Thymus (tissue), 14 donors: ENCODE measurements at places on chromosomes 12 and 14. TPM values are rescaled to one million over a fixed set of nuclear protein-coding genes. Genes with fewer than 3 reads are reported as not detected.
A peak's percentile ranks its signal among the peaks of the same experiment; 100 is the strongest.

NOC4L gene
- 9.3 TPM for total RNA-seq

DNA sequence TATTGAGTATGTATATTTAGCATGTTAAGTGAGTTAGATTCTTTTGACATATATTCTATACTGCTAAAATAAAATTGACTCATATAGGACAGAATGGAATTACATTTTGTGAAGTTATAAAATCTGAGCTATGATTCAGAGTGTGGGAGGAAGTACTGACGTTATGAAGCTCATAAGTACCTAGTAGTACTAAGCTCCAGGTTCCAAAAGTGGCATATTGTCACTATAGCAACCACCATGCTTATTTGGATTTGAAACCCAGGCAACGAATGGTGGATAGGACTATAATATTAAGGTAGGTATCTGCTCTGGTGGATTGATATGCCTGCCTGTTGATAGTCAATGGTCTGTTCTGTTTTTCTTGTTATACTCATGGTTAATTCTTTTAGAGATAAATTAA lies 2.2 kb upstream of the FBXO33 start:
- H3K27ac ChIP-seq: no peak overlapping the region
- peaks cover 11% of the 10 kb centered on the region for H3K4me1 ChIP-seq
- H3K27me3 ChIP-seq: no peaks in the 10 kb centered on the region
- H3K36me3 ChIP-seq: no peaks in the 10 kb centered on the region
- DNase-seq: no peak
- H3K4me3 ChIP-seq: no peak overlapping the region

ZNF140 gene
- total RNA-seq: 22.0 TPM

GRCh38 chr12:29026419-29026818 lies 122.7 kb upstream of the FAR2 start:
- DNase-seq: peak; percentile 3
- H3K4me1 ChIP-seq: peaks cover 6% of the 10 kb centered on the region

DNA sequence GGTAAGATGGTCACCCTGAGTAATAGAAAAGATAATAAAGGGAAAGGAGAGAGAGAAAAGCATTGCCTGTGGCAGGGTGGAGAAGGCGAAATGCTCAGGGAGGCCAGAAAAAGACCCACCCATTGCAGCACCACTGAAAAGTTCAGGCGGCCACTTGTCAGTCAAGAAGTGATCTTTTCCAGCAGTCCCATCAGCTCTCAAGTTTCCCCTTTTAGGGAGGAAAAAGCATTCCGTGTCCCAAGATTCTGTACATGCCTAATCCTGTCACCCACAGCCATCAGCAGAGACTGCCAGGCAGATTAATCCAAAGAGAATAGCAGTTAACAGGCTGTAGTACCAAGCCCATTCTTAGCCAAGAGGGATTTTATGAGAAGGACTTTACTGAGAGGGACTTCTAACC lies 11.9 kb downstream of the SLC38A1 start:
- no peaks in the 10 kb centered on the region for H3K4me1 ChIP-seq
- no peaks in the 10 kb centered on the region for H3K27me3 ChIP-seq
- peaks cover 53% of the 10 kb centered on the region for H3K36me3 ChIP-seq

DNA sequence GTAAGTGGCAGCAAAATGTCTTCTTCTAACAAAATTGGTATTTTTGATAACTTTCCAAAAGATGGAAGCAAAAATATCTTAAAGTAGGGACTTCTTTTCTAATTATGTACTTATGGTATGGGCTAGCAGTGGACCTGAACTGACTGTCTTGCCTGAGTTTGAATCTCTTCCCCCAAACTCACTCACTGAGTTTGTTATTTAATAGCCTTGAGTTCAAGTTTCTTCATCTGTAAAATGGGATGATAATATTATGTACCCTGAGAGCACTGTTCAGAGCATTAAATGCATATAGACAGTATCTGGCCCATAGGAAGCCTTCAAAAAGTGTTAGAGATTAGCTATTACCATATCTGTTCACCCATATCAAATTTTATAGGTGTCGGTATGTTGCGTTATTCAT lies 210.4 kb upstream of the NUDT4 start:
- no peak for DNase-seq
- no peak overlapping the region for H3K4me3 ChIP-seq
- H3K36me3 ChIP-seq: no peaks in the 10 kb centered on the region
- no peaks in the 10 kb centered on the region for H3K27me3 ChIP-seq
- no peaks in the 10 kb centered on the region for H3K4me1 ChIP-seq

DNA sequence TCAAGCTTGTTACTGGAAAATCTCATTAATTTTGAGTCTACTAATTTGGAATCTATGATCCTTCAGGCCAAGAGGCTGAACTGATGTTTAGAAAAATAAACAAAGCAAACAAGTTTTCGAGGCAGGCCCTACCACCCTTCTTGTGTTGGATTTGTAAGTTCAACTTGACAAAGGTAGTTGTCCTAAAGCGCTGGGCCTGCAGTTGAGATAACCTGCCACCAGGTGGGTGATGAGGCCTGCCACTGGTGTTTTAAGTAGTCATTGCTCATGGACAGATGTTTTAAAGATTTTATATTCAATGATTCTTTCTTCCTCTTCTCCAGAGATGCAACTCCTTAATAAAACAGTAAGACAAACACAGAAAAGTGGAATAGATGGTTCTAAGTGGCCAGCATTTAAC lies 19.4 kb downstream of the ACVRL1 start:
- H3K4me1 ChIP-seq: no peaks in the 10 kb centered on the region
- no peak for DNase-seq
- no peak overlapping the region for H3K27ac ChIP-seq

- no peaks in the 10 kb centered on the region for H3K36me3 ChIP-seq
- peaks cover 8% of the 10 kb centered on the region for H3K27me3 ChIP-seq
- H3K4me3 ChIP-seq: peak within 1 kb of the TSS; percentile 46
- H3K4me1 ChIP-seq: peaks cover 4% of the 10 kb centered on the region
Observed at GRCh38 chr14:37197421-37198272, at the start of gene MIPOL1. Gene MIPOL1, plus strand, starts transcription at chr14:37197937. Its CDS starts 49,952 bp downstream, at chr14:37247889.

SOAT2 gene
- 0.61 TPM for total RNA-seq
